Dermis lymphatic vessel endothelial cell (primary cell): ENCODE measurements at places on chromosomes 1 and 21. TPM values are rescaled to one million over a fixed set of nuclear protein-coding genes. Genes with fewer than 3 reads are reported as not detected.

The PLA2G2F gene
- not detected in 2 replicates for total RNA-seq

The OR6K3 gene
- not detected in 2 replicates for total RNA-seq

The FOXD2 gene
- 0.11 and 0.26 TPM in 2 replicates for total RNA-seq

The VN1R5 gene
- not detected in 2 replicates for total RNA-seq

The STUM gene
- 0.09 and 0.33 TPM in 2 replicates for total RNA-seq

The PADI1 gene
- 0.09 and 0.11 TPM in 2 replicates for total RNA-seq

The KIAA1614 gene
- 2.7 and 5.1 TPM in 2 replicates for total RNA-seq

The CD46 gene
- 97.9 and 147 TPM in 2 replicates for total RNA-seq

The HES5 gene
- 0.11 TPM in 1 of 2 replicates, not detected in the other for total RNA-seq

The GJA8 gene
- total RNA-seq = not detected in 2 replicates

The ISG15 gene
- 48.2 and 108 TPM in 2 replicates for total RNA-seq

The TSPAN2 gene
- total RNA-seq = 0.98 and 1.8 TPM in 2 replicates

The TIE1 gene
- total RNA-seq = 962 and 1,146 TPM in 2 replicates

The MNDA gene
- not detected in 2 replicates for total RNA-seq

The PRR9 gene
- not detected in 2 replicates for total RNA-seq

The KCND3 gene
- total RNA-seq = 0.09 and 1.3 TPM in 2 replicates

The TSPAN1 gene
- total RNA-seq = 0.09 and 0.33 TPM in 2 replicates

The TFAP2E gene
- total RNA-seq = 0.22 and 0.26 TPM in 2 replicates

The EPHB2 gene
- total RNA-seq = 17.6 and 21.2 TPM in 2 replicates

The F3 gene
- 3.3 and 9.3 TPM in 2 replicates for total RNA-seq

The SPATA45 gene
- total RNA-seq = 0.17 TPM in 1 of 2 replicates, not detected in the other

The C1orf87 gene
- total RNA-seq = not detected in 2 replicates

The CD1E gene
- total RNA-seq = not detected in 2 replicates

The PKP1 gene
- 0.09 and 0.11 TPM in 2 replicates for total RNA-seq

The LCE3E gene
- not detected in 2 replicates for total RNA-seq

The SGIP1 gene
- 25.2 and 36.2 TPM in 2 replicates for total RNA-seq
